Vagina (tissue), 2 donors: ENCODE measurements at places on chromosomes 4 and X.

DNA sequence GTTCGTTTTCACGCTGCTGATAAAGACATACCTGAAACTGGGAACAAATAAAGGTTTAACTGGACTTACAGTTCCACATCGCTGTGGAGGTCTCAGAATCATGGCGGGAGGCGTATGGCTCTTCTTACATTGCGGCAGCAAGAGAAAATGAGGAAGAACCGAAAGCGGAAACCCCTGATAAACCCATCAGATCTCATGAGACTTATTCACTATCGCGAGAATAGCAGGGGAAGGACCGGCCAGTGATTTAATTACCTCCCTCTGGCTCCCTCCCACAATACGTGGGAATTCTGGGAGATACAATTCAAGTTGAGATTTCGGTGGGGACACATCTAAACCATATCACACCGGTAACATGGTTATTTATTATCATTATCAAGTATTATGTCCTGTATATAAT is 2204.5 kb downstream of the ARAP2 start:
- no peak for DNase-seq

GRCh38 chr4:6343939-6344408 is 74.3 kb downstream of the WFS1 start:
- no peak for DNase-seq

DNA sequence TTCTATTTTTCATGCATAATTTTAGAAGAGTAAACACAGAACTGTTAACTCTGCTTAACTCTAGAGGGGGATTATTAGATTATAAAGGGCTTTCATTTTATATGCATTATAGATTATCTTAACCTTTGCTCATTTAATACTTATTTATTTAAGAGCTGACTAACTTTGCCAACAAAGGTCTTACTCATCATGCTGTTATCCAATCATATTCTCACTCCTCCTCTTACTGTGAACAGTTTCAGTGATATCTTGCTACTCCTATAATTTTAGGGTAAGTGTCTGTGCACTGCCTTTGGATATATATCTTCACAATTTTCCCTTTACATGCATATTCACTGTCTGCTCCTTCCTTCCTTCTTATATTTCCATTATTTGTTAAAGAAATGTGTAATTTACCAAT is 1814.9 kb downstream of the STIM2 start:
- no peak for DNase-seq

DNA sequence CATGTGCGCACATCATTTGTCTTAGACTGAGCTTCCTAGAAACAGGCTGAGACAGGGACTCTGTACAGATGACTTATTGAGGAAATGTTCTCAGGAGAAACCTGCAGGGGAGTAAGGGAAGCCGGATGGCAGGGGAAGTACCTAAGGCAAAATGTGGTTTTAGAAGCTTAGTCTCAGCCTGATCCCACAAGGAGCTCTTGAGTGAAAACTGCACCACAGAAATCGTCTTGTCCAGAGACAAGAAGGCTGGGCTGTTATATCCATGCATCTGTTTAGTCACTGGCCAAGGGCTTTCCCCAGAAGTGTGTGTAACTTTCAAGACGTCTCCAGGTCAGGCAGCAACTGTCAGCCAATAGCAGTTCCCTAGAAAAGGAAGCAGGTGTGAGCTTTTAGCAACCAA is 86.0 kb downstream of the FUNDC1 start:
- DNase-seq, result no peak

GRCh38 chr4:152677117-152677516 is 2.7 kb downstream of the TMEM154 start:
- no peak for DNase-seq

- DNase-seq, result no peak
These were observed 175.8 kb upstream of the TECRL start for GRCh38 chr4:64584981-64585557.

- no peak for DNase-seq
These were observed at the start of gene KDR for GRCh38 chr4:55125087-55125721. Gene KDR (minus strand): TSS chr4:55125595. CDS start chr4:55125293, 302 bp downstream.

DNA sequence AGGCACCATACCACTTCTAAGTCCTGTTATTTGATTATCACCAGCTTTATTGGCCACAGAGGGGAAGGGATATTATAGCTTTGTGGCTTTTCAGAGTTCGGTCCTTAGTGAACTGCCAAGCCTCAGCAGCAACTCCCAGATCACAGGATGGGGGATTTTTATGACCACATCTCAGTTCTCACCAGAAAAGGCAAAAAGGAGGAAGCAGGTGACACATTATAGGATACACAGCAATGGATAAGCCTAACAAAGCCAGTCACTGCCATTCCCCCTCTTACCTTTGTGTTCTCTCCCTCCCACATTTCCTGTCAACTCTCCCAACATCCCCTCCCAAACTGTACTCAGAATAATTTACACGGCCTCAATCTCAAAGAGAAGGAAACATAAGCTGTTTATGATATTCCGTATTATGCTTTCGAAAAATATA is 142.8 kb downstream of the MGST2 start:
- no peak for DNase-seq

DNA sequence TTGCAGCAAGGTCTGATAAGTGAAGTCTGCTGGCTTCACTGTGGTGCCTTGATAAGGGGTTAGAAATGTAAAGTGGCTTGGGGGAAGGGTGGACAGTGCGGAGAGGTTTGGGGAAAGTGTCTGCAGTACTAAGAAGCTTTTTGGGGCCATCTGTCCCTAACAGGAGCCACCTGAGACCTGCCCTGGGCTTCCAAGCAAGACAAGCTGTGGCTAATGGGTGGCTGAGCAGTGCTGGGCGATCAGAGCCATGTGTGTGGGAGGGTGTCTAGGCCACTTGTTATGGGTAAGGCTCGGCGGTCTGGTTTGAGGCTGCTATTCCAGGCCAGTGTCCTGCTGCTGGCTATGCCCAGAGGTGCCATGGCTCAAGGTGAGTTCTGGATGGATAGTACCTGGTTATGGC is 185.4 kb upstream of the MTMR8 start:
- no peak for DNase-seq

DNA sequence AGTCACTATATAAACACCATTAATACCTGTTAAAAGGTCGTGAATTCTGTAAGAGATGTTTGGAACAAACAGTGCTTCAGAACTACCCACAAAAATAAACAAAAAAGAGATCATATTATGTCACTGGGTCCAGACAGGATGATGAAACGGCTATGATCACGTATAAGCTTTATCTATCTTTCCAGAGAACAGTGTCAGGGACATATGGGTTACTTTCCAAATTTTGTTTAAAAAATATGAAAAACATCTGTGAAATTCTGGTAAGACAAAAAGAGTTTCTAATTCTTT is 90.0 kb downstream of the SORBS2 start:
- no peak for DNase-seq

DNA sequence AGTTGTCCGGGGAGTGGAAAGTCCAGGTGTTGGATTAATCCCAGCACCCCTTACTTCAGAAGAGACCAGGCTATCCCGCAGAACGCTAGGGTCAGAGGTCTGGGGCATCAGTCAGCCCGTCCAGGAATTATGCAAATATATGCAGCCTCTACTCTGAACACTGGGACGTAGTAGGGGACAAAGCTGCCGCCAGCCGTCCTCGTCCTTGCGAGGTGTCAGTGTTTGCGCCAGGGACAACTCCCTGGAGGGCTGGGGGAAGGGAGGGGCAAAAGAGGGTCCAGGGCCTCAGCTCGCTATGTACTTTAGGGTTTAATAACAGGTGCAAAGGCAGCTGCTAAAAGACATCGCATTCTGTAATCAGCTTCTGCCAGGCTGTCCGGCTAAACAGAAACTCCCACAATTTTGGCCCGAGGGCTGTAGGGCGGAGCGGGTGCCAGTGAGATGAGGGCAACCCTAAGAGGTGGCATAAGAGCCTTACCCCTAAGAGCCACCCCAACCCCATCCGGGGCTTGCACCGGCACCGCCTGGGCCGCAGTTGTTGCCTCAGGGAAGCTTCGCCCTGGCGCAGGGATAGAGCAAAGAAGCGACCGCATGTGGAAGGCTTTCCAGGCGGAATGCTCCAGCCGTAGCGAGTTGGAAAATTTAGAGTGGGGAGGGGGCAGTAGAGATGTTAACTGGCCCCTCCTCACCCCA is 8.4 kb downstream of the HAND2 start:
- DNase-seq, result peak; percentile 82

DNA sequence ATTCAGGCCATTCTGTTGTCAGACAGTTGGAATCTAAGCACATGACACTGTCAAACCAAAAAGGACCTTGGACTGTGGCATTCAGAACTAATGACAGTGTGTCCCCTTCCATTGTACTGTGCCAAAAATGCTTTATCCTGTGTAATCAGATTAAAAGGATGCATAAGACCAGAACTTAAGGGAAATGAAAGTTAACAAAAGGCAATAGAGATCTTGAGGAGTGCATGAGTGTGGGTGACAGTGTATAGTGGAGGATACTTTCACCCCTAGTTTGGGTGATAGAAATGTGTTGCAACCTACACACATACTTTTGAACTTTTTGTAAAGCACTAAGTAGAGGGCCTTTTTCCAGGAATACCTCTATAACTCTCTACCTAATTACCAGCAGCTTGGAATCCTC is 4.5 kb downstream of the CYSLTR1 start:
- DNase-seq, result no peak

DNA sequence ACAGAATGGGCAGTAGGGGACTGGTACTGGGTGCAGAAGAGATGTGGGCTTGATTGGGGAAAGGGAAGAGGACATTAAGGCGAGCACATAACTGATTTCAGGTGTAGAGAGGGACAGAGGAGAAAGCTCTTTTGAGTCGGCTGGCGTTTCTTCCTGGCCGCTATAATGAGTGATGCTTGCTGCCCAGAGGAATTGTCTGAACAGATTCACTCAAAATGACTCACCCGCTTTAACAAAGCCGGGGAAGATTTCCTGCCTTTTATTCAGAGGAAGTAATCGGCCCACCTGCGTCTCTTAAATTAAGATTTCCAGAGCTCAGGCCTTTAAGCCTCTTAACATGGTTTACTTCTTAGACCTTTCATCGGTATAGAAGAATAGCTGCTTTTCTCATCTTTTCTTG is 102.1 kb upstream of the AP1S2 start:
- no peak for DNase-seq

- DNase-seq, result no peak
These were observed 146.8 kb upstream of the RBPJ start for GRCh38 chr4:26174027-26174426.

GRCh38 chrX:19756597-19757131 is 130.7 kb downstream of the SH3KBP1 start:
- no peak for DNase-seq

DNA sequence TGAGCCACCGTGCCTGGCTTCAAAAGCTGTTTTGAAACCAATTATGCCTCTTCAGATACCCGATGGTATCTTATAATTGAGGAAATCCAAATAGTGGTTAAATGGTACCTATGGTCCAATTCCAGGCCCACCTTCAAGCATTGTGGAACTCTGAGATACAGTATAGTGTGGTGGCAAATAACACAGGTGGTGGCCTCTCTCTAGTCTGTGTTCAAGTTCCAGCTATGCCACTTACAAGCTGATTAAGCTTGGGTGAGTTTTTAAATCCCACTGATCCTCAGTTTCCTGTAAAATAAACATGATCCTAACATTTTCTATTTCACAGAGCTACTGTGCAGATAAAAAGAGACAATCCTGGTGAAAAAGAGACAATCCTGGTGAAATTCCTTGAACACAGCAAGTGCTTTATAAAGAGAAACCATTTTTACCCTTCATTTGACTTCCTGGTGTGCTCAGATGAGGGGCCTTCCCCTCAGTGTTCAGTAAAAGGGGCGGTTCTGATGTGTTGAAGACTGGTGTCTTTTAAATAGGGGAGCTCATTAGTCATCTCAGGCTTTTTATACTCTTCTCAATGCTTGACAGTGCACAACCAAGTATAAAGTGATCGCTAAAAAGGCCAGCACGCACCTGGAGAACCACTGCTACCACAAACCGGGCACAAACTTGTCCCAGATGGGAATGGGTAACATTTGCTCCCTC is 30.8 kb upstream of the CD40LG start:
- no peak for DNase-seq

DNA sequence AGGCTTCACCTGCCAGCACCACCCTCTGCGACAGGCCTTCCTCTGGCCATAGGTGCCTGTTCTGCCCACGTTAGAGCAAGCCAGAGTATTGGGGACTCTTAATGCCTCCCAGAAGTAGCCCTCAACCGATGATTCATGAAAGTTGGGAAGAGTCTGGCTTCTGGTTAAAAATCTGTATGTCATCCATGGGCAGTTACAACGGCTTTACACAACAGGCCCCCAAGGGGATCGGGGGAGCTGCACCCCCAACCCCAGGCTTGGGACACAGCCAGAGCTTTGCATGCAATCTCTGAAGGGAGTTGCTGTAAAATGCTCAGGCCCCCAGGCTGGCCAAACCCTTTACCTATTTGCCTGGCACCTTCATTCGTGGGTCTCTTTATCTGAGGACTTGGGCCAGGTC is 5.4 kb upstream of the CYTL1 start:
- DNase-seq, result peak; percentile 16

DNA sequence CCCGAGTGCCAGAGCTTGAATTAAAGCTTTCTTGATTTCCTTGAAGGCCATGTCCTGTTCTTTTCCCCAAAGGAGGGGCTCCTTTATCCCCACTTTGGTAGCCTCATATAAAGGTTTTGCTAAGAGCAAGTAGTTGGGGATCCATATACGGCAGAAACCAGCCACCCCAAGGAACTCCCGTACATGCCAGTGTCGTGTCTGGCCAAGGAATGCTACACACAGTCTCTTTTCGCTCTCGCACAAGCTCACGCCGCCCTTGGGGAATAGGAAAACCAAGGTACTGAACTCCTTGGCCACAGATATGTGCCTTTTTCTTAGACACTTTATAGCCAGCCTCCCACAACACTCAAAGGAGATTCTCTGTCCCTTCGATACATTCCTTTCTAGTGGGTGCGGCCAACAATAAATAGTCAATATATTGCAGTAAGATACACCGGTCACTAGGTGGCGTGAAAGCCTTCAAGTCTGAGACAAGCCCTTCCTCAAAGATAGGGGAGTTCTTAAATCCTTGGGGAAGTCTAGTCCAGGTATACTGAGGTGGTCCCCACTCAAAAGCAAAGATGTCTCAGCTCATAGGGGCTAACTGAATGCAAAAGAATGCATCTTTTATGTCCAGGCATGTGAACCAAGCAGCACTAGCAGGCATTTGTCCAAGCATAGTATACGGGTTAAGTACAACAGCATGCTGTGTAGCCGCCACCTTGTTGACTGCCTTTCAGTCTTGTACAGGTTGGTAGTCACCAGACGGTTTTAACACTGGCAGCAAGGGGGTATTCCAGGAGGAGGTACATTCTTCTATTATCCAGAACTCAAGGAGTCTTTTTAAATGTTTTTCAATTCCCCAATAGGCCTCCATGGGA is 57.8 kb upstream of the XAGE1B start:
- DNase-seq, result no peak

DNA sequence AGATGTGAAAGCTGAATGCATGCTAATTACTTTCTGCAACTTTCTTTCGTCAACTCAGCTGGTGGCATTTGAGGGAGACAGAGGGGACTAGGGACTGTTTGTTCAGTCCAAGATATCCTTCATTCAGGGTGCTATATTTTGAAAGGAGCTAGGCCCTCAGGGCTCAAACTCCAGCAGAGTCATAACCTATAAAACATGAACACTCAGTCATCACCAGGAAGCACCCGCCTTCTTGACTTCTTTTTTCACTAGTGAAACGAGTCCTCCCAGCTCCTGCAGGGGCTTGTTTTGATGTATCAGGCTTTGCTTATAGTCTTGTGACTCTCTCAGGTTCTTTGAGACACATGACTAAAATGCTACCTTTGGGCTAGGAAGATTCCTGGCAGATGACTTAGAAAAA is 230.6 kb downstream of the PCDH7 start:
- no peak for DNase-seq

- DNase-seq, result no peak
These were observed 63.5 kb upstream of the ADRA2C start for GRCh38 chr4:3702561-3703221.

- DNase-seq, result no peak
These were observed 648.3 kb downstream of the SPRY1 start for GRCh38 chr4:124044867-124045266.

GRCh38 chr4:83259586-83259985 is 25.0 kb downstream of the COQ2 start:
- no peak for DNase-seq
